ENCODE measurements at places on chromosomes 7 and 10.
A peak's percentile ranks its signal among the peaks of the same experiment; 100 is the strongest.

DNA sequence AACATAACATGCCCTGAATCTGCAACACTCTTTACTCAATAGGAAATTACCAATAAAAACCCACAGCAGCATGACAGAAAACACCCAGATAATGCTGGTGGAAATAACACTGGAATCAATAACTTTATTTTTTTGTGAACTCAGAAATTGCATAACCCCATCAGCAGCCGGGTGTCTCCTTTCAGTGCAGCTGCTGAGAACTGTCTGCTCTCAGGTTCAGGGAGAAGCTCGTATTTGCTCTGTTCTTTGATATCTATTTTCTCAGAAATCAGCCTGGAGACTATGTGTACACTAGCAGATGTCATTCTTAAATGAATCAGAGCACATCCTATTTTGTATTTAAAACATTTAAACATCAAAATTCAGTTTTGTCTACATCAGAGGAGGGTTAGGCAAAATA lies 506.0 kb downstream of the POM121L12 start:
- DNase-seq = no peak

GRCh38 chr10:119500123-119500795 lies 42.3 kb downstream of the RGS10 start:
- no peak for DNase-seq

GRCh38 chr10:79980711-79981110 lies 31.8 kb upstream of the SFTPD start:
- no peak for DNase-seq

DNA sequence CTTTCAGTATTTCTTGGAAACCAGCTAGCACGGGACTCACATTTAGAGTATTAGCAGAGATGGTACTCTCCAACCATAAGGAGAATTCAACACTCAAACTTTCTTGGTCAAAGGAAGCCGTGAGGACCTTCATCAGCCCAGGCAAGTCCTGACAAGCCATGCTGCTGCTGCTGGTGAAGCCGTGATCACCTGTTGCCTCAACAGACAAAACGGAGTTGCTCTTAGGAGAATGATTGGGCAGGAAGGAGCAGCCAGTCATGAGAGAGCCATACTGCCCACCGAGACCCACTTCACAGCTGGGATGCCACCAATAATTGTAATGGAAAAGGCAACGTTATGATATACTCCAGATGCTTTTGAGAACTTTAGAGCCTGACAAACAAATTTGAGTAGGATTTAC lies 60.8 kb upstream of the PLPP4 start:
- no peak for DNase-seq

DNA sequence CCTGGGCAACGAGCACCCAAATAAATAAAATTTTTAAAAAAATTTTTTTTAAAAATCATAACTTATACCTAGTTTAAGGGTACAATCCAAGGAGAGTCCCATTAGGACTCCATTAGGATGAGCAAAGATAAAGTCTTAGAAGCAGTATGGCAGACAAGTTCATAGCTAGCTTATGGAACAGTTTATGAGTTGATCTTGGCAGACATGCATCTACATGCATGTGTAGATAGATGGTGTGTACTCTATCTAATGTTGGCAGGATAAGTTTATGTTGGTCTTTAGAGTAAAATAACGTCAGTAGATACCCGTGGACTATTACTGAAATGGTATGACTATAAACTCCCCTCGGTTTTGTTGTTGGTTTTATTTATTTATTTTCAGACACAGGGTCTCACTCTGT lies 40.2 kb downstream of the NSUN6 start:
- no peak for DNase-seq

GRCh38 chr7:55092975-55093373 lies 74.2 kb downstream of the EGFR start:
- no peak for DNase-seq

GRCh38 chr10:17850501-17850900 lies 41.4 kb downstream of the MRC1 start:
- no peak for DNase-seq

GRCh38 chr7:69786730-69787395 lies 188.6 kb downstream of the AUTS2 start:
- no peak for DNase-seq

DNA sequence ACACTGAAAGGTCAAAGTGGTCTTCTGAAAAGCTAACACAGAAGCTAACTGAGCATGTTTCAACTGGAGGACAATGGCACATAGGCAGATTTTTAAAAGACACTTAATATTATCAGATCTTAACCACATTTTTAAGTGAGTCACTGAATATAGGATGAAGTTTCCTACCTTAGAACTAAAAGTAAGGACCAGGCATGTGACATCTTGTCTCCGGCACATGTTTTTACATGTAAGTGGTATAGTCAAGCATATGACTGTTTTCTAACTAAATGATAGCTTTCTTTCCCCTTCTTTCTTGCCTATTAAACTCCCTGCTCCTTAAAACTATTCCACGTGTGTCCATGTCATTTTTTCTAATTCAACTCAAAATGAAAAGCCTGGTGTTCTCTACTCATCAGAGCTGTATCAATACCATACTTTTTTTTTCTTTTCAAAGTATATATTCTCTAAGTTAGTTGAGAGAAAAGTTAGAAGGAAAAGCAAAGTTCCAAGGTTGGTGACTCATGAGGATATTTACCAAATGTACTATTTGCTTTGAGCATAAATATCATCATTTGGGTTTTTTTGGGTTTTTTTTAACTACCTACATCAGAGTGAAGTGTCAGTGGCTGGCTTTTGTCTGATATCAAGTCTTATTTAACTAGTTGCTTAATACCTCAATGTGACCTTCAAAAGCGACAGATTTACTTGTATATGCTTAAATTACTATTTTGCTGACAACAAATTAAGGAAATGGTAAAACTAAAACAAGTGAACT lies 127.5 kb downstream of the CRPPA start:
- DNase-seq = no peak

GRCh38 chr7:94778711-94779459 lies 123.0 kb upstream of the SGCE start:
- DNase-seq = no peak

- no peak for DNase-seq
These were observed 205.0 kb downstream of the FANK1 start for GRCh38 chr10:126101325-126101724.

DNA sequence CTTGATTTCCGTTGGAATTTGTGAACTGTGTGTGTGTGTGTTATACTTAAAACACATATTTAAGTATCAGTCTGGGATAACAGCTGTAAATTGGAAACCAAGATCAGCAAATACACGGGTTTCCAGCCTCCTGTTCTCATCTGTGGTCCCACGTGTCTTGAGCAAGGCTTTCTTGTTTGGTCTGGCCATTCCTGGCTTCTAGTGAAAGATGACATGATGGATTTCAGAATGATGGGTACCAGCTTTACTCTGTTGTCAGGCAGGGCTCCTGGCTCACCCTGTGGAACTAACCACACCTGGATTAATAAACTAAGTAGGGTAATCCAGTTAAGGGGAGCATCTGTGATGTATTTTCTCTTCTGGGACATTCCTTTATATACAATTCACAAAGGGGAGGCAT lies 346.2 kb upstream of the AOAH start:
- DNase-seq = no peak

GRCh38 chr7:105204953-105205352 lies 183.8 kb downstream of the SRPK2 start:
- no peak for DNase-seq

- DNase-seq = no peak
These were observed 221.3 kb downstream of the SKIDA1 start for GRCh38 chr10:21304198-21304597.

DNA sequence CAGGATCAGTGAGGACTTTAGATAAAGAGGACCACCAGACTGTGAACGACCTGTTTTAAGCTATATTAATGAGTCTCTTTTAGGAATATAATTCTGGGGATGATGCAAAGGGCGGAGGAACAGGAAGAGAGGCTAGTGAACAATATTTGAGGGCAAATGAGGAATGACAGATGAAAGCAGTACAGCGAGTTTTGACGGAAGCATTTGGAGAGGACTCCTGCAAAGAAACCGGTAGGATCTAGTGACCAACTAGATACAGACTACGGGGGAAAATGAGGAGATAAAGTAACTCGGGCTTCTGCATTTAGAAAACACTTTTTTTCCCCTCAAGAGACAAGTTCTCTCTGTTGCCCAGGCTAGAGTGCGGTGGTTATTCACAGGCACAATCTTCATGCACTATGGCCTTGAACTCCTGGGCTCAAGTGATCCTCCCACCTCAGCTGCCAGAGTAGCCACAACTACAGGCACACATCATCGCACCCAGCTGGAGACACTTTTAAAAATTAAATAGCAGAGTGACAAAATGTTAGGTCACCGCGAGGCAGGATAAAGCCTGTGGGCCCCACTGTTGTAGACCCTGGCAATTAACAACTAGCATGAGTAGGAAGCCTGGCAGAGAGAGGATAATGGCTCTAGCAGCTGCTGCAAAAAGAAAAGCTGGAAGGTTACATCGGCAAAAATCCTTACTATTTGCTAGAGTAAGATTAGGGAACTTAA lies 143.2 kb downstream of the SRPK2 start:
- DNase-seq = no peak

DNA sequence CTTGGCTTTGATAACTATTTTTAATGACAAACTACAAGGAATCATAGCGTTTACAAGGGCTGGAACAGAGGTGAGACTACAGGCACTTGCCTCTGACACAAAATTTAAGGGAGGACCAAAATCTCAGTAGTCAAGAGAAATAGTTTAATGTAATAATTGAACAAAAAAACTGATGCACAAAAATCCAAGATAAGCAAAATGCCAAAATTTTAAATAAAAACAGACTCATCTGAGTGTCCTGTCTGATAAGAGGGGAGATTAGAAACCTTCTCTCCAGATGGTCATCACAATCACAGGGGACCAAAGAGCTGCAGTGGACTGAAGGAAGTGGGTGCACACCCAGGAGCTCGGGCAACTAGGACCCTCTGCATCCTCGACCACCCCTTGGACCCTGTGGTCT lies 70.5 kb downstream of the PARD3 start:
- no peak for DNase-seq

DNA sequence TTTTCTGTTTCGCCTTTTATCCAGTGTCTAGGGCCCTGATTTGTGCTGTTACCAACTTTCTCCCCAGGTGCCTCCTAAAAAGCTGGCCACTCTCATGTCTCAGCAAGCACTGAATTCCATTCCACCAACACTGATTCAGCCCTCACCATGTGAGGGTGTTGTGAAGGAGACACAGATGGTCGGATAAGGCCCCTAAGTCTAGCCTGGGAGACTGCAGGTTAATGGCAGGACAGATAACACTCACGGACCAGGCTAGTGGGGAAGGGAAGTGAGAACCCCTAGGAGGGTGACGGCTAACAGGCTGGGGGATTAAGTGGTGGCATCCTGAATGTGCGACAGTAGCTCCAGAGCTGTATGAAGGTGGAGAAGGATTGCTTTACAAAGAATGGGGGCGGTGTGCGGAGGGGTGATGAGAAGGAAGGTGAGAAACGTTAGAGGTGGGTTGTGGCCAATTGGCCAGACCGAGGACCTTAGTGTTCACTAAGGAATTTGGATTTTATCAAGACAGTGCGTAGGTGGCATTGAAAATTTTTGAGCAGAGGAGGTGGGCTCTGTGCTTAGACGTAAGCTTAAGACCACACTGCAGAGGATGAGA lies 3.8 kb upstream of the DUSP5 start:
- no peak for DNase-seq

DNA sequence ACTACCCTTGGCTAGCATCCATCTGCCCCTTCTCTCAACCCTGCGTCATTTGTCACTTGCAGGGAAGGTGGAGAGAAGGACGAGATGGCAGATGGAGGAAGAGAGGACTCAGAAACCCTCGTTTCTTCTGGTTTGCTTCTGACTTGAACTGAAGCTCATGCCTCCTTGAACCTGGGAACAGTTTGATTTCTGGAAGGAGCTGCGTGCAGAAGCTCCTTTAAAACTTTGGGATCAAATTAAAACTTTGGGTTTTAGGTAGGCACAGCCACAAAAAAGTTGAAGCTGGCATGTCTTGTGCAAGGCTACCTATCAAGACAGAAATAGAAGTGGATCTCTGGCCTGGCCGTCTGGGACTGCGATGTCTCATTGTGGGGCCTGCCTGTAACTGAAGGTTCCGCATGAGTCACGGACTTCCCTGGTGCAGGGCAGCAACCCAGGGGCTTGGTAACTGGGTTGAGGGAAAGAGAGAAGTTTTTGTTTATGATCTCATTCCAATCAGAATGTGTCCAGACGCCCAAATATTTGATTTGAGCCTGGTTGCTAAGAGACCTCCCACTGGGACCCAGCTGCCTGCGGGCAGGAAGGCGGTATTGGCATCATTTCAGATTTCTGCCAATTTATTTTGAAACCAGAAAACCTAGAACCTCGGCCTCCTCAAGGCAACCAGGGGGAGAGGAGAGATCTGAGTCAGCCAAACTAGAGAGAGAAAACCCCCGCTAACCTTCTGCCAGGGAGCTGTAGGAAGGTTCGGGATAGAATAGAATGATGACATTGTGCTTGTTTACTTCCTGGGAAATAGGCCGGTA lies 15.8 kb upstream of the CAMK1D start:
- DNase-seq = peak; percentile 5

GRCh38 chr7:30458311-30458710 lies 20.3 kb downstream of the NOD1 start:
- DNase-seq = no peak

DNA sequence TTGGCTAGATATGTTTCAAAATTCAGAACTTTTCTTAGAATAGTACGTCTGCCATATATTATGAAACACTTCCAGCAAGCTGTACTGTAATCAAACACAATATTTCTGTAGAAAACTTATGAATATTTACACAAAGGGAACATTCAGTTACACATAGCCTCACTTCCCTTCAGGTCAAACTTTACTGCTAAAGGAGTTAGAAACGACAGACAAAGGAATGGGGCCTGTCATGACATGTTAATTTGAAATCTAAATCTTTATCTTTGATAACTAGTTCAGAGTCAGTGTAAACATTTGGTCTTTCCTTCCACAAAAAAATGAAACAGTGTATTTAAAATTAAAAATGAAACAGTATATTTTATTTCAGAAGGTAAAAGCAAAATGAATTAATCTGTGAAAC lies 1.0 kb upstream of the CROT start:
- no peak for DNase-seq

DNA sequence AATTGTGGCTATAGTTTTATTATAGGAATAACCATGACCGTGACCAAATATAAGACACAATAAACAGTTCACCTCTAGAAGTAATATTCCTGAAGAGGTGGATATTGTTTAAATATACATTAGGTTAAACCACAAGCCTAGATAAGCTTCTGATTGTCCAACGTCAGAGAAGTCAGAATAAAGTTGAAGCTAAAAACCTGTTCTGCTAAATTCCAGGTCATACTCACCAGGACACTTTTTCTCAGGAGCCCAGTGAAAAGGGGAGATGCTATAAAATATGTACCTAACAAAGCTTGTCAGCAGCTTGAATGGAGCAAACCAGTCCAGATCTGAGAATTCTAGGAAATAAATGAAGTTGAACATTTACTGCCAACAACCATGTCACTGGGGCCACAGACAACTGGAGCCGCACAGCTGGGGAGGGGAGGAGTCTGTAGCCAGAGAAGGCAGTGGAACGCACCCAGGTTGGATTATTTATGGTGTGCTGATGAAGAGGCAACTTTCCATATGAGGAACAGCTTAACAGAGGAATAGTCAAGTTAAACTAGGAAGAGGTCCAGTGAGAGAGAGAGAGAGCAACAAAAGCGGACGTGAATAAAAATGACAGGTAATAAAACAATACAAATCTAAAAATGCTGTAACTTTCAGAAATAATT lies 191.1 kb downstream of the ZNF438 start:
- no peak for DNase-seq
